ENCODE measurements at places on chromosomes 7 and 10.
A peak's percentile ranks its signal among the peaks of the same experiment; 100 is the strongest.

- DNase-seq: peak; percentile 78
Measured at GRCh38 chr7:107874605-107875446, 16.2 kb upstream of the DLD start.

- no peak for DNase-seq
Measured at GRCh38 chr7:140031364-140031763, 31.4 kb downstream of the PARP12 start.

GRCh38 chr7:17910377-17910776, 29.9 kb downstream of the SNX13 start:
- no peak for DNase-seq

DNA sequence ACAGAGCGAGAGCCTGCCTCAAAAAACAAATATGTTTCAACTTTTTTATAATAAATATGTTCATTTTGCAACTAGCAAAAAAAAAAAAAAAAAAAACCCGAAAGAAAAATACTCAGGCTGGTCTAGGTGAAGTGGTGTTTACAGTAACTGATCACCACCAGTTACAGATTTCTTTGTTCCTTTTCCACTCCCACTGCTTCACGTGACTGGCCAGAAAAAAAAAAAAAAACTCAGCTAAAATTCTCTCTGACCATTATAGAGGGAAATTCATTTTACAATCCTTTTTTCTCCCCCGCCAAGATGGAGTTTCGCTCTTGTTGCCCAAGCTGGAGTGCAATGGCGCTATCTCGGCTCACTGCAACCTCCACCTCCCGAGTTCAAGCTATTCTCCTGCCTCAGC, 4.6 kb upstream of the ASCC1 start:
- no peak for DNase-seq

DNA sequence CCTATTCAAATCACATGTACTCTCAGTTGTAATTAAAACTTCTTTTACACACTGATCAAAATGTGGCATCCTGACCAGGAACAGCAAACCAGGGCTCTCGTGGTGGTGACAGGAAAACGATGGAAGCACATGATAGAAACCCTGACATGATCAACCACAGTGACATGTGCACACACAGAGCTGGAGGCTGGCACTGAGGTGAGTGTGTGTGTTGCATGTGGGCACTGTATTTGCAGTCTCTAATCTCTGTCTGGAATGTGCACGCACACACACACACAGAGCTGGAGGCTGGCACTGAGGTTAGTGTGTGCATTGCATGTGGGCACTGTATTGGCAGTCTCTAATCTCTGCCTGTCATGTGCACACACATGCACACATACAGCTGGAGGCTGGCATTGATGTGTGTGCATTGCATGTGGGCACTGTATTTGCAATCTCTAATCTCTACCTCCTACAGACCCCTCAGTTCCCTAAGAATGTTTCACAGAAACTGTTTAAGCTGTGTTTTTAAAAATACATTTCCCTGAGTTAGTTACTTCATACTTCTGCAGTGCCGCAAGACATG, 406.9 kb downstream of the SFMBT2 start:
- no peak for DNase-seq

DNA sequence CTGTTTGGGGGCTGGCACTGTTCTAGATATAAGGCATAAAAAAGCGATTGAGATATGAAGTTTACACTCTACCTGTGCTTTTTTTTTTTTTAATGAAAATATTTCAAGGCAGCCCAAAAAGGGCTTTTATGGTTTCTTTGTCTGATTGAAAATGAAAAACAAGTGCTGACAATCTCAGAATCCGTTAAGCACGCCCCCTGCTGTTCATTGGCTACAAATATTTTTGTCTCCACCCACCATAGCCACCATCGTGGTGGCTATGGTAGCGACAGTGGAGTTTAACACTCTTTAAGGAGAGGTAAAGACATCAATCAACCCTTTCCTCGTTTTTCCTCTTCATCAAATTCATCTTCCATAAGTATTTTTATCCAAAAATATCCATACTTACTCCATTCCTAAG, 94.2 kb downstream of the CD36 start:
- no peak for DNase-seq

GRCh38 chr10:113610631-113611601, 52.9 kb downstream of the NRAP start:
- DNase-seq: no peak

GRCh38 chr7:142785841-142786250, 15.1 kb downstream of the PRSS2 start:
- DNase-seq: no peak

GRCh38 chr10:119409906-119410305, 132.6 kb downstream of the RGS10 start:
- DNase-seq: peak; percentile 40

- DNase-seq: no peak
Measured at GRCh38 chr7:4873071-4873944, 10.2 kb downstream of the RADIL start.

GRCh38 chr10:34830217-34830822, 15.2 kb upstream of the PARD3 start:
- no peak for DNase-seq

GRCh38 chr7:55177068-55177530, 158.3 kb downstream of the EGFR start:
- no peak for DNase-seq

DNA sequence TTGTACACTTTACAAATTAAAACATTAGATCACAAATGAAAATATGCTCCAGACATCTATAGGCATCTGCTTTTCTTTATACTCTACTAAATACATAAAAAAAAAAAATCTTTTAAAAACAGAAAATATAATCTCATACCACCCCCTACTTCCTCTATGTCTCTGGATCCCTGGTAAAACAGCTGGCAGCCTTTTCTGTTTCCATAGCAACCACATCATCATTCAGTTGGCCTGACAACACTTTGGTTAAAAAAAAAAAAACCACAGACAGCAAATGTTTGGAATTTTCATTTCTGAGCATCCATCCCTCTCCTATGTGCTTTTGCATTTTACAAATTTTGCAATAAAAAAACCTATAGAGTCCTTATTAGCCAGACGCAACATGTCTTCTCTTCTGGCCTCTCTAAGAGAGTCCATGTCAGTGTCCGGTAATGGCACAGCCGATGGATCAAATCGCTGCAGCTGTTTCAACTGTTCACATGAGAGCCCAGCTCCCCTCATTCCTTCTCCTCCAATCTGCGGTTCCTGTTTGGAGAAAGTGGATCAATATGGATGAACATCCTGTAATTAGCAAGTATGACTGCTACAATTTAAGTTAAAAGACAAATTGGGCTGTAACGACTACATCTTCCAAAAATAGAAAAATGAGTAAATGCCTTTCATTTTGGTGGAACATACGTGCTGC, 105.6 kb downstream of the NSUN6 start:
- DNase-seq: no peak

- no peak for DNase-seq
Measured at GRCh38 chr10:17038627-17039026, 91.0 kb downstream of the CUBN start.

- DNase-seq: no peak
Measured at GRCh38 chr7:41777894-41778596, 75.2 kb upstream of the INHBA start.

DNA sequence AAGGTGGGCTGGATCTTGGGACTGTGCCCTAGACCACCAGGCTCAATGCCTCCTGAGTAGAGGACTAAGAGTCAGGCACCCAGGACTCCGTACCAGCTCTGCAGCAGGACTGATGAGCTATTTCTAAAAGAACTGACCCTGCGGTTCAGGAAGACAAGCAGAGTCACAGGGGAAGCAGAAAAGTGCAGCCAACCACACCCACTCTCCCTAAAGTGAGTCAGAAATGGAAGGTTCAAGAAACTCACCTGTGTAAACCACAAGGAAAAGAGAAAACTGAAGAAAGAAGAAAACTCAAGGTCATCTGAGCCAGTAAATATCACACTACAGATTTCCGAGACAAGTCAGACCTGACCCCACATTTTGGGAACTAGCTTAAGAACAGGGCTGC, 2.5 kb downstream of the PARP12 start:
- DNase-seq: no peak

GRCh38 chr10:96395931-96396877, 37.4 kb upstream of the OPALIN start:
- peak; percentile 87 for DNase-seq

GRCh38 chr7:97357459-97357858, 240.0 kb downstream of the SDHAF3 start:
- no peak for DNase-seq

GRCh38 chr7:19080093-19080492, 37.3 kb downstream of the TWIST1 start:
- DNase-seq: no peak

DNA sequence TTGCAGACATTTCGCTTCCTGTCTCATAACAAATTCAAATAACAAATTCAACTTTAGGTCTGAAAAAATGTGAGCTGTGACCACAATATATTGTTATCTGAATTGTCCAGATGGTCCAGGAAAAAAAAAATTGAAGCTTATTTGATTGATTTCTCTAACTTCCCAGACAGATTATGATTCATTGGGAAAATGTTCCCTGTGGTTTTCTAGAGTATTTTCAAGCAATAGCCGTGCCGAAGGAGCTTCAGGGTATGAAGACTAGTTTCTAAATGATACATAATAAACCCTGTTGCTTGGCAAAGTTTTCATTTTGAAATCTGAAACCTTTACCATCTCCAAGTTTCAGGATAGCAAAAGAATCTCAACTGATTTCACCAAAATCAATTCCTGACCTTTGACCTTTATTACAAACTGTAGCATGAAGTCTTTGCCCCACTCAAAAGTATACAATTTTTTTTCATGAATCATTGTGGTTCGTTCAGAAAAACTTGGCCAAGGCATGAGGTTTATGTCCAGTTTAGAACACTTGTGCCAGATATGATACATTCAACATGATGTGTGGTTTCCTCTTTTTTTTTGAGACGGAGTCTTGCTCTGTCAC, 109.9 kb downstream of the JCAD start:
- no peak for DNase-seq

- no peak for DNase-seq
Measured at GRCh38 chr10:16652154-16652553, 130.5 kb upstream of the C1QL3 start.

DNA sequence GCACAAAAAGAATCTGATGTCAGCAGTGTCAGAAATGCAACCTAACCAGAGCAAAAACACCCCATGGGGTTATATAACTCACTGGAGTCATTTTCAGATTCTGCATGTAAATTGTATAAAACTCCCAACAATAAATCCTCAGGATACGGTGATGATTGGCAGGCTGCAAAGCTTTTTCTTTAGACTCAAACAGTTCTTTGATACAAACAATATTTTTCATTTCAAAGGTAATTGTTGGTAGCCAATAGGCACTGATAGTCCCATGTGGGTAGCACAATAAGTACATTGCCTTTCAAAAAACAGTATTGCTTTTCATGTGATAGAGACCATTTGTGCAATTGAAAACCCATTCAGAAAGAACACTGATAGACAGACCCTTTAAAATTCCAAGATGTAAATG, 98.0 kb downstream of the TMEM26 start:
- DNase-seq: no peak

- peak; percentile 74 for DNase-seq
Measured at GRCh38 chr7:124784879-124785818, 19.6 kb upstream of the GPR37 start.

DNA sequence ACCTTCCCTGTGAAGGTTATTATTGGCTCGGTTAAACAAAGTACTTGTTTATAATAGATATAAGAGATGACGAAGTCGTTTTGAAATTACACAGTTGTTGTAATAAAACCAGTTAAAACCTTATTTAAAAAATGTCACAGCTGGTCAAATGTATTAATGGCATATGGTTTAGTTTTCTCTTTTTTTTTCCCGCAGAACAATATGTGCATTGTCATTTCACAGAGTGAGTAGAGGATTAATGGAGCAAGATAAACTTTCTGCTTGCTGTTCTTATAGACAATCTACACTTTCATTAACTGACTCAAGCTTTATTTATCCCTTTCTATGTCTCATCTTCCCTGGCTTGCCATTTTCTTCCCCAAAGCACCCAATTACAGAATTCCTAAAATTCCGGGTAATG, 404.3 kb upstream of the NPVF start:
- DNase-seq: no peak

DNA sequence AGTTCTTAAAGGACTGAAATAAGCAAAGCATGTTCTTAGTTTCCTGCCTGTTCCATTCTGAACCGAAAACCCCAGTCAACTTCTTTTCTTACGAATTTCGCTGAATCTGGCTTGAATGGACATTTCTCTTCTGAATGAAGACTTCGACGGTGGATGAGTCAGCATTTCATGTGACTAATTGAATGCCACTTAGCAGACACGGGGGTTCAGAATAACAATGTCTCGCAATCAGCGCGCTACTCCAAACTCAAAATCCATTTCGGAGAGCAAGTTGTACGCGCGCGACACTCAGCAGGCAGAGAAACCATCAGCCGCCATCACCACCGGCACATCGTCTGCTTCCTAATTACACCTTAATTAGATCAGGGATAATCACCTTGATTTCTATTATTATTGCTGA, 239.0 kb upstream of the KLF6 start:
- no peak for DNase-seq

DNA sequence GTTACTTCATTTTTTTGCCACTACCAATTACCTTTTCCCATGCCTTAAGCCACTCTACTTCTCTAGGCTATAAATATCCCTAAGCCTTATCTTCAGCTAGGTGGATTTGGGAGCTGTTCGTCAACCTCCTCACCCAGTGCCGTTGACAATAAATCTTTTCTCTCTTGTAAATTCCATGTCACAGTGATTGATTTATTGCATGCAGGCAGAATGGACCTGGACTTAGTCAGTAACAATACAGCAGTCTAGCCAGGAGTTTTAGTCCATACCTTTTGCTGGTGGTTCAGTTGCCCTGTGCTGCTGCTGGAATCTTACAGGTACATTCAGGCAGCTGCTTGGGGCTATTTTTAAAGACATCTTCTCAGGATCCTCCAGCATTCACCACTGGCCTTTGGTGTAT, 350.5 kb upstream of the NRG3 start:
- peak; percentile 10 for DNase-seq

- DNase-seq: no peak
Measured at GRCh38 chr10:7027237-7027912, 383.5 kb downstream of the SFMBT2 start.

DNA sequence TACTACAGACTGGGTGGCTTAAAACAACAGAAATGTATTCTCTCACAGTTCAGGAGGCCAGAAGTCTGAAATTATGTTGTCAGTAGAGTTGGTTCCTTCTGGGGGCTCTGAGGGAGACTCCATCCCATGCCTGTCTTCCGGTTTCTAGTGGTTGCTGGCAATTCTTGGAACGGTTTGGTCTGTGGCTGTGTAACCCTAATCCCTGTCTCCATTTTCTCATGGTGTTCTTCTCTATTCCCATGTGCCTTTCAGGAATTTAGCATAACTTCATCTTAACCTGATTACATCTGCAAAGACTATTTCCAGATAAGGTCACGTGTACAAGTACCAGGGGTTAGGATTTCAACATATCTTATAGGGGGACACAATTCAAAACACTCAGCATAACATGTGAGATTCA, 73.2 kb downstream of the FAM241B start:
- no peak for DNase-seq
